ENCODE measurements at places on chromosomes 4 and X.
A peak's percentile ranks its signal among the peaks of the same experiment; 100 is the strongest.

DNA sequence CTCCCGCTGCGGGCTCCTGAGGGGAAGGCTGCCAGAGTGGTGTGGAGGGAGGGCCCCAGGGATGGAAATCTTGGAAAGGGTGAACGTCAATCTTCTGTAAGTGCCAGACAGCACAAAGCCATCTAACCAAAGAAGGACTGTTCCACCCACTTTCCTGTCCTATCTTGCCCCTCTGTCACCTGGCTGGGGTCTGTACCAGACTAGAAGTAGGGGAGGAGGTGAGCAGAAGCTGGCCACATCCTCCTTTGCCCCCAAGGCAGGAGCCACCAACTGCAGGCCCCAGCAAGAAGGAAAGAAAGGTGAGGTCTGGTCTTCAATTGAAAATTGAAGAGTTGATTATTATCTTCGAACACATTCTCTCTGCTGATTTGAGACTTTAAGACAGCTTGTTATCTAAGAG is 214.4 kb upstream of the LEF1 start:
- DNase-seq, result no peak

DNA sequence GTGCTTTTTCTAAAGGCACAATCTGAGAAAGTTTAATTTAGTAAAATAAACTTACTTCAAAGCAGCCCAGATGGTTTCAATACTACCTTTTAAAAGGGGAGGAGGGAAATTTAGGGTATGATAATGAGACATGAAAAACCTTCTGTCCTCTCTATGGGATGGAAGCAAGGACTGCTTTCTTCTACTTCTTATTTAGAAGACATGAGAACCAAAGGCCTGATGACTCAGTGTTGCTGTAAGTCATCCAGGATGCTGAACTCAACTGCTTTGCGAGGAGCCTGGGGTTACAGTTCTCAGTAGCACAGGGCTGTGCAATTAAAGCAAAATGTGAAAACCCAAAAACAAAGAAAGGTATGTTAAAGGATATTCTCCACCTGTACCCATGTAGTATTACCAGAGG is 140.8 kb upstream of the EDNRA start:
- DNase-seq, result no peak

GRCh38 chr4:139840773-139841172 is 175.2 kb downstream of the MGST2 start:
- no peak for DNase-seq

DNA sequence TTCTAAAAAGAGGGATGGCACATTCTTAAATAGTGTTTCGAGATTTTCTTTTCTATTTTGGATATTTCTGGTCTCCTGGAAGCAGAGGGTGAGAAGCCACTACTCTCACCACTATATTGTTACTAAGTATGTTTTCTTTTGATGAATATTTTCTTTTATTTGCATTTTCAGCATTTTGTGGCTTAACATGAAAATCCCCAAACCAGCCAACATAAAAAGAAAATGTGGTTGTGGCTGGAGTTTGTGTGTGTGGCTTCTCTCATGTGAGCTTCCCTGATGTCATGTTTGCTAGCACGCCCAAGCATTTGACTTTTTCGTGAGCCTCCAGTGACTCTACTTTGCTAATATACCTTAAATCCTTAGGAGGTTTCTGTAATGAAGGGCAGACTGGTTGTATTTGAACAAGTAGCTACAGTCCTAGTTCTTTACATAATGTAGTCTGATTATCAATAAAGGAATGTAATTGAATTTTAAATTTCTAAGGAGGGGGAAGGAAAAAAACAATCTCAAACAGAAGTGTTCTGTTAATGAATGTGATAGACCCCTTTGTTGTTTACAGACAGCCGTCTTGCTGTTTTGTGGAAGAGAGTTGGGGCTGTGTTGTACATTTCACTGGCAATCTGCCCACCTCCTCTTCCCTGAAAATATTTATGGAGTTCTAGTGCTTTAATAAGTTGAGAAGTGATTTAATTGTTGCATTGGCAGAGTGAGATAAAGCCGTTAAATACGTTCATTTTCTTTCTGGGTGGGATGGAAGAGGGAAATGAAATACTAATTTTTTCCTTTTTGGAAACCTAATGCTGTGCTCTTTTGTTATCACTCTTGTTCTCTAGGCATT is 114.6 kb downstream of the ARHGAP10 start:
- DNase-seq, result no peak

DNA sequence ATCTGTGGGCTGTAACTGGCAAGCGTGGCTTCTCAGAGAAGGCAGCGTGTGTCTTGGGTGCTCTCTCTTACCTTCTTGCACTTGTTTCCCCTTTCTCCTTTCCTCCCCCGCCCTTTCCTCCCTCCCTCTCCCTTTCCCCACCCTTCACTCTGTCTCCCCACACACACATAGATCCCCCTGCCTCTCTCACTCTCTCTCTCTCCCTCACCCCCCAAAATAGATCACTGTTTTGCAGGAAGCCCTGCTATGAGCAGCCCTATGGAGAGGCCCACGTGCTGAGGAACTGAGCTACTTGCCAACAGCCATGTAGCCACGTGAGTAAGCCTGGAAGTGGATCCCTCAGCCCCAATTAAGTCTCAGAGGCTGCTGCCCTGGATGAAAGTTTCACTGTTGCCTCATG is 4.3 kb upstream of the PNMA6E start:
- no peak for DNase-seq

DNA sequence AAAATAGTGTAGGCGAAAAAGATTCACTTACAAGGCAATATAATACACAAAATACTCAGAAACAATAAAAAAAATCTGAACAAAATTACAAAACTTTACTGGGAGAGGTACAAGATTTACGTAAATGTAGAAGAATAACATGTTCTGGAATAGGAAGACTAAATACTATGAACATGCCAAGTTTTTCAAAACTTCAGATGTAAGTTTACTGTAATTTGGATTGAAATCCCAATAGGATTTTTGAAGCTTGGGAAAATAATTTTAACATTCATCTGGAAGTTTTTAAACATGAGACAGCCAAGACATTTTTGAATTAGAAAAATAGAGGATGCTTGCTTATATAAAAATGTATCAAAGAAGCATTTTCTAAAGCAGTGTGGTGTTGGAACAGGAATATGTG is 30.5 kb upstream of the CT83 start:
- DNase-seq, result no peak

DNA sequence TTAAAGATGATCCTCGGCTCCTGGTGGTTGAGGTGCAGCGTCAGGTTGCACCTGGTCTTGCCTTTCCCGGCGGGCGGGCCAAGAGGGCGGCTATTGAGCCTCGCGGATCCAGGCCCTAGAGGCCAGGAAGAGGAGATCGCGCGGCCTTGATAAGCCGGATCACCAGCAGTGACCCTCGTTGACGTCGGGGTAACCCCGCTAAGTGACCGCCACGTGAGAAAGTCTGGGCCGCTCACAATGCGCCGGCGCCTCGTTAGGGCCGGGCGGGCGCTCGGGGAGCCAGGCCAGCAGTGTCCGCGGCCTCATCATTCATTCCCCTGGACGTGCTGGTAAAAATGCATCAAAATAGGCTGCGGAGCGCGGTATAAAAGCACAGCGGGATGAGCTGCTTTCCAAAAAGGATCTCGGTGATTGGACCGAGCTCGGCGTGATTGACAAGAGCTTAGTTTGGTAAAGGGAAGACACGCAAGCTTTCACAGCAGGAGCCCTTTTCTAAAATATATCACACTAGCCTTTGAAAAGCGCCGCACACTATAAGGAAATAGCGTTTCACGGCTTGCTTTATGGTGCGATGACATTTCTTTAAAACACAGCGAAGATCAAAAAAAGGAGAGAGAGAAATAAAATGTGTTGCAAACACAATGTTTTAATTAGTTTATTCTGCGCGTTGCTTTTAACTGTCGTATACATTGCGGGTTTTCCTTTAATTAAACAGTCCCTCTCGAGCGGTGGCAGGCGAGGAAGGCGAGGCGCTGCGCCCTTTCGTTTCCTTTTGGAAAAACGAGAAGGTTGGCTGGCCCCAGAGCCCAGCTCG is 15.9 kb upstream of the ZIC3 start:
- no peak for DNase-seq

GRCh38 chr4:172726001-172726423 is 442.6 kb upstream of the GALNT7 start:
- DNase-seq, result no peak

DNA sequence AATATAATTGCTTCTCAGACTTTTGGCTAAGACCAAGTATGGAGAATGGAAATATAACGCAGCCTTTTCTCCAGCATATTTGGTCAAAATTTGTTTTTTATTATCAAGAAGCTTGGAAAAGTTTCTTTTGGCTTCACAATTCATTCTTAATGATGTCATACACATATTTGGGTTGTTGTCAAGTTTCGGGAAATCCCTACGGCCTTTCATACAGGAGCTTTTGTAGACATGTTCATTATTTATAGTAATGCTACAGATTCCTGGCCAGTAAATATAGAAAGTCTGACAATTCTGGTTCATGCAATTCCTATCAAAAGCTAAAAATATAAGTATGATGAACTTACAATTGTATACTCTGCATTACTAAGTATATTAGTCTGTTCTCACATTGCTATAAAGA is 112.9 kb downstream of the IRF2 start:
- no peak for DNase-seq

DNA sequence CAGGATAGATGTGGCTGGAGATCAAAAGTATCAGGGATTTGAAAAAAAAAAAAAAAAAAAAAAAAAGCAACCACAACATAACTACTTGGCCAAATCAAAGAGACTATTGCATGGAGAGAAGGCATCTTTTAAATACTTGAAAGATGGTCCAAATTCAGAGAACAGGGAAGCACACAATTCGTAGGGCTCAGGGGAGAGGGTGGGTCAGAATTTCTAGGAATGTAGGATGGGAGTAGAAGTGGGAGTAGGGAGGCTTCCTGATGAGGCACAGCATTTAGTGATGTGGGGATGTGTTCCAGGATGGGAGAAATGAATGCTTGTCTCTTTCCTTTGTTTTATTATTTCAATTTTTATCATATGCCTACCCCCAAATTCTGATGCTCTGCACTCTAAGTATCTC is 36.3 kb downstream of the RTL3 start:
- no peak for DNase-seq

DNA sequence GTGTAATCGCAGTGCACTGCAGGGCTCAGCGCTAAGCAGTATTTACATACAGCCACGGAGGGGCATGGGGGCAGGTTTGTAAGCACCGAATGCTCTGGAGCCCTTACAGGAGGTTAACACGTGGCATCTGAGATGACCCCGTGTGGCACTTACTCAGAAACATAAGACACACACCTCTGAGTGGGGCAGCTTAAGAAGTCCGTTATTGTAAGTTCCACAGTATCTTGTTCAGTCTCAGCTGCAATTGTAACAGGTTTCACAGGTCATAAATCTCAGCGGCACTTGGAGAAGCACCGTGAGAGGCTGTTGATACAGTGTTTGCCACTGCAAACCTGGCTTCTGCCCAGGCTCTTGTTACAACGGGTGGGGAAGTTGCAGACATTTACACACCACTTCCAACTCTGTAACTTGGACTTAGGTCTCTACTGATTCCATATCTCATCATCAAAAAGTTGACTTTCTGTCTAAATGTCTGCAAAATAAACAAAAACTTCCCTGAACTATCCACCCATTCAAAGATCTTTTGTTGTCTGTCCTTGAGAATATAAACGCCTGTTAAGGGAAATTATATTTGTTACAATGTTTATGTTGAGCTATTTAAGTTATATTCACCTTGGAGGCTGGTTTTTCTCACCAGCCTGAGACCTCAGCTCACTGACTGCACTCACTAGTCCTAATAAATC is 10.3 kb downstream of the CPLX1 start:
- DNase-seq, result no peak

GRCh38 chr4:55458164-55458563 is 62.4 kb downstream of the TMEM165 start:
- no peak for DNase-seq

DNA sequence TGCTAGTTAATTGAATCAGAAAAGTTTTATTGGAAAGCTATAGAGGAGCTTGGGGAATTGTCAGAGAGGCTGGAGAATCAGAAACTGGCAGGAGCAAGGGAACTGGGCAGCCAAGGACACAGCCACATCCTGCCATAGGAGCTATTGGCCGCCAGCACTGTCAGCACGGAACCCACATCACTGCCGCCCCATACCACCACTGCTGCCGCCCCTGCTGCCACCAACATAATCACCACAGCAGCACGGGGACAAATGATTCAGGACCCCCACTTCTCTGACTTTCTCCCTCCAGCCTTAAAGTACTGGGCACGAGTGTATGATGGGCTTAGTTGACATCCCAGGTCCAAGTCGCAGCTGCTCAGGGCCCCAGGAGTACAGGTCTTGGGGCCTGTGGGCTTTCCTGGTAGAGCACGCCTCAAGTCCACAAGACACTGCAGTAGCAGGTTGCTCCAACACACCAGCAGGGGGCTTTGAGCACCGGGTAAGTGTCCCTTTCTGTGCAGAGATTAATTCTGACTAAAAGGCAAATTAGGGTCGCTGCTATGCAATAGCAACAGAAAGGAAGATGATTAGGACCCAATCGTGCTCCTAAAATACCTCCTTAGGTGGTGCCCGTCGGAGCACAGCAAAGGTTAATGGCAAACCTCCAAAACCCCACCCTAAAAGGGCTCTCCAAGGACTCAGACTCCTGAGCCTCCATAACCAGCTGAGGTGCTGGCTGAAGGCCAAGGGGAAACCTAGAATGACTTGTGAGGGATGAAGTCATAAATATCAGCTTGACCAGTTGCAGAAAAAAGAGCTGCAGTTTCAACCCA is 6.9 kb downstream of the PJA1 start:
- peak; percentile 41 for DNase-seq

DNA sequence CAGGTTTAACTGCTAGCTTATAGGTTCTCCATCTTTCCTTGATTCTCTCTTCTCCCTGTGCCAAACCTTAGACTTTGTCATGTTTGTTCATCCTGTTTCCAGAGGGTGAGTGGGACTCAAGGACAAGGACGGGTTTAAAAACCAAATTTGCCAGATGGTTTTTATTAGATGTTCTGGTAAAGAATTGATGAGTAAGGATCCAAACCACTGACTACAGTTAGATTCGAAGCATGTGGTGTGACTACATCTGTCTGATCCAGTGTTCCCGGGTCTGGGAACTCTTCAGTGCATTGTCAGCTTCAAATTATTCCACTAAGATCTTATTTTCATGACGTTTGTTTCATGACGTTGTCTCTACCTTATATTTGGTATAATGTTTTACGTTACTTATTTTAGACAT is 37.5 kb downstream of the MTMR1 start:
- no peak for DNase-seq

DNA sequence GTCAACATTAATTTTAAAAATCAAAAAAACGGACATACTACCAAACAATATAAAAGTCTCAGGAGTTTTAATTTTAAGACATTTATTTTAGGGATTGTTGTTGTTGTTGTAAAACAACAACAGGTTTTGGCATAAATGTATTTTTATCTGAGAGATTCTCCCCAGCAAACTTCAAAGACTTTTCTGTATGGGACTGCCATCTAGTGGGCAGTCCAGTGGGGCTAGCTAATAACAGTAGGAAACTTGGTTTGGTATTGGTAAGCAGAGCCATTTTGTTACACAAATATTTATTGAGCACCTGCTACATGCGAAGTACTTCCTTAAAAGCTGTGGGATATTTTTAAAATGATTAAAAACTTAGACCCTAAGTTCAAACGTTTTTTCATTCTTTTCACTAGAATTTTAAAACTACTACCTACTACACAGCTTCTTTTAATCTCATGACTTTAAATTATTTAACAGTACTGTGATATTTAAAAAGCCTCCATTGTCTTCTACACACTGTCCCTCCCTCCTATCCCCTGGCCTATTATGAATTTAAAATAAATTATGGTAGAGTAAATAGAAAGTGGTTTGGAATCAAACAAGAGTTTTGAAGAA is 1028.4 kb upstream of the INTU start:
- DNase-seq, result no peak

GRCh38 chr4:125432078-125432477 is 117.3 kb downstream of the FAT4 start:
- no peak for DNase-seq

- DNase-seq, result no peak
Observed at GRCh38 chr4:158490629-158491028, 31.1 kb upstream of the RXFP1 start.
